ENCODE measurements at places on chromosomes 7 and 10.

DNA sequence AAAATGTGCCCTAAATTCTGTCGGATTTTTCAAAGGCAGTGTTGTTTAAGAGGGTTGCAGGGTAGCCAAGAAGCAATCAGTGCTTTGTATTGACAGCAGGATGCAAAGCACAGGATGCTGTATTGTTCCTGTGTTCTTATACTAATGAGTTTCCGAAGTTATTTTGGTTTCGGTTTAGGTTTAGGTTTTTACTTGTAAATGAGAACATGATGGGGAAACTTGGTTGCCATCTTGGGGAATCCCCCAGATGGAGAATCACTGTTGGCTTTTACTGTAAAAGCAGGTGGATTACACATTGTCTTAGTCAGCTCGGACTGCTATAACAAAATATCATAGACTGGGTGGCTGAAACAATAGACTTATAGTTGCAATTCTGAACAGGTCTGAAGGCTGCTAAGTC is 72.1 kb downstream of the INHBA start:
- DNase-seq, result no peak

- DNase-seq, result no peak
Observed at GRCh38 chr7:68014031-68014736, 1017.6 kb downstream of the TYW1 start.

GRCh38 chr7:130350945-130351790 is 6.6 kb downstream of the CPA5 start:
- DNase-seq, result no peak

DNA sequence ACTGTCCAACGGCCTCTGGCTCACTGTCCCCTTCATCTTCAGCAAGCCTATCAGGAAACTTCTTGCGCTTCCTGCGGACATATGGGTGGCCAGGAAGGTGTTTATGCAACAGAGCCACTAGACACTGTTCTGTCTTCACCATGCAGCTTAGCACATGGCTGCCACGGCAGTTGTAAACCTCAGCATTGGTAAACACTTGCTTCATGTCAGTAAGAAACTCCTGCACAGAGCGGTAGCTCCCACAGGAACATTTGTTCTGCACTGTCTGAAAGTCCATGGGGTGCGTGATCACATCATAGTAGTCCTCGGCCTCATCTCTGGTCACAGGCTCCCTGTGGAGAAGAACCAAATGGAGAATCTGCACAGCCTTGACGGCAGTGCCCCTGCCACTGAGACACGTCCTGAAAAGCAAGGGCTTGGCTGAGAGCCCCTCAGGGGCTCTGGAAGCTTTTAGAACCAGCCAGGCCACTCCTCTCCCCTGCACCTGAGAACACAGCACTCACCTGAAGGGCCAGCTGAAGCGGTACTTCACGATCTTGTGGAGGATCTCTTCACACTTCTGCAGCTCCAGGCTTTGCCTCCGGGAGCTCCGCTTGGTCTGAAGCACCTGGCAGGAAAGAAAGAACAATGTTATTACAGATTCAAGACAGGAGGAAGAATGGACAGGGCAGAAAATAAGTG is 8.8 kb downstream of the FZD9 start:
- DNase-seq, result no peak

DNA sequence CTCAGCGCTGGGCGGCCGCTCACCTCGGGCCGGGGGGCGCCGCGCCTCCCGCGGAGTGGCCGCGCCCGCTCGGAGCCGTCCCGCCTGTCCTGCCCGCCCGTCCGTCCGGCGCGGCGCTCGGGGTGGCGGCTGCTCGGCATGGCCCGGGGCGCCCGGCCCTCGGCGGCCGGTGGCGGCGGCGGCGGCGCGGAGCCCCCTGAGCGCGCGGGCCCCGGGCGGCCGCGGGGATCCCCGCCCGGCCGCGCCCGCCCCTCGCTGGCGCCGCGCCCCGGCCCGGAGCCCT is 338 bp downstream of the SDK1 start:
- no peak for DNase-seq

GRCh38 chr7:74299401-74299800 is 10.2 kb downstream of the CLIP2 start:
- no peak for DNase-seq

- DNase-seq, result no peak
Observed at GRCh38 chr10:84837877-84838276, 509.5 kb downstream of the CCSER2 start.

DNA sequence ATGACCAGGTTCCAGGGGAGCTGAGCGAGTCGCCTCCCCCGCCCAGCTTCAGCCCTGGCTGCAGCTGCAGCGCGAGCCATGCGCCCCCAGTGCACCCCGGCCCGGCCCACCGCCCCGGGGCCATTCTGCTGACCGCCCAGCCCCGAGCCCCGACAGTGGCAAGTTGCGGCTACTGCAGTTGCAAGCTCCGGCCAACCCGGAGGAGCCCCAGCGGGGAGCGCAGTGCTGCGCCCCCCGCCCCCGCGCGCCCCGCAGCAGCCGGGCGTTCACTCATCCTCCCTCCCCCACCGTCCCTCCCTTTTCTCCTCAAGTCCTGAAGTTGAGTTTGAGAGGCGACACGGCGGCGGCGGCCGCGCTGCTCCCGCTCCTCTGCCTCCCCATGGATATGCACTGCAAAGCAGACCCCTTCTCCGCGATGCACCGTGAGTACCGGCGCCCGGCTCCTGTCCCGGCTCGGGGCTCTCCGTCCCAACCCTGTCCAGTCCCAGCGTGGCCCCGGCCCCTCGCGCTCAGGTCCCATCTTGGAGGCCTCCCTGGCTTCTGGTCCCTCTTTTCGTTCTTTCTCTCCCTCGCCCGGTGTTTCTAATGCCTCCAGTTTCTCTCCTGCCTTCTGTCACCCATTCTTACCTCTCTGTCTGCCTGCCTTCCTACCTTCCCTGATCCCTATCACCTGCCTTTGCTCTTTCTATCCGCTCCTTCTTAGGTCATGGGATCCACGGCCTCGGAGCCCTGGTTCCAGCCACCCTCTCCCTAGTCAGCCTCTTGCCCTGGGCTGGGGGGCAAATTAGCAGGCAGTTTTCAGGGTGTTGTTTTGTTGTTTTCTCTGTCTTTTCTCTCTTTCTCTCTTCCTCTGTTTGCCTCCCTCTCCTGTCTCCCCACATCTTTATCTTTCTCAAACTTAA is 751 bp downstream of the PAX2 start:
- no peak for DNase-seq

DNA sequence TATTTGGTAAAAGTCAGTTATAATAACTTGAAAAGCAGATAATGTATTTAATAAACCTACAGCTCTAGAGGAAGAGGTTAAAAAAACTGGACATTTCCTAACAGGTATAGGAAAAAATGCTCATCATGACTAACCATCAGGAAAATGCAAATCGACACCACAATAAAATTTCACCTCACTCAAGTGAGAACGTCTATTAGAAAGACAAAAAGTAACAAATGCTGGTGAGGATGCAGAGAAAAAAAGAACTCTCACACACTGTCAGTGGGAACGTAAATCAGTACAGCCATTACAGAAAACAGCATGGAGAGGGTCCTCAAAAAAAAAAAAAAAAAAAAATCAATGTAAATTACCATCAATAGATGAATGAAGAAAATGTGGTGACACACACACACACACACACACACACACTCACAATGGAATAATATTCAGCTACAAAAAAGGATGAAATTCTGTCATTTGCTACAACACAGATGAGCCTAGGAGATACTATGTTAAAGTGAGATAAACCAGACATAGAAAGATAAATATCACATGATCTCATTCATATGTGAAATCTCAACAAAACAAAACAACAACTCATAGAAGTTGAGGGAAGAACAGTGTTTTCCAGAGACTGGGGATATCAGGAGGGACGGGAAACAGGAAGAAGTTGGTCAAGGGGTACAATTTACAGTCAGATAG is 20.1 kb downstream of the EPC1 start:
- no peak for DNase-seq

GRCh38 chr10:21529032-21529910 is 3.8 kb upstream of the SKIDA1 start:
- no peak for DNase-seq

GRCh38 chr7:84069999-84070500 is 124.5 kb downstream of the SEMA3A start:
- no peak for DNase-seq

- DNase-seq, result no peak
Observed at GRCh38 chr7:67470256-67470751, 473.7 kb downstream of the TYW1 start.

GRCh38 chr10:132517951-132518521 is 19.6 kb upstream of the INPP5A start:
- no peak for DNase-seq

DNA sequence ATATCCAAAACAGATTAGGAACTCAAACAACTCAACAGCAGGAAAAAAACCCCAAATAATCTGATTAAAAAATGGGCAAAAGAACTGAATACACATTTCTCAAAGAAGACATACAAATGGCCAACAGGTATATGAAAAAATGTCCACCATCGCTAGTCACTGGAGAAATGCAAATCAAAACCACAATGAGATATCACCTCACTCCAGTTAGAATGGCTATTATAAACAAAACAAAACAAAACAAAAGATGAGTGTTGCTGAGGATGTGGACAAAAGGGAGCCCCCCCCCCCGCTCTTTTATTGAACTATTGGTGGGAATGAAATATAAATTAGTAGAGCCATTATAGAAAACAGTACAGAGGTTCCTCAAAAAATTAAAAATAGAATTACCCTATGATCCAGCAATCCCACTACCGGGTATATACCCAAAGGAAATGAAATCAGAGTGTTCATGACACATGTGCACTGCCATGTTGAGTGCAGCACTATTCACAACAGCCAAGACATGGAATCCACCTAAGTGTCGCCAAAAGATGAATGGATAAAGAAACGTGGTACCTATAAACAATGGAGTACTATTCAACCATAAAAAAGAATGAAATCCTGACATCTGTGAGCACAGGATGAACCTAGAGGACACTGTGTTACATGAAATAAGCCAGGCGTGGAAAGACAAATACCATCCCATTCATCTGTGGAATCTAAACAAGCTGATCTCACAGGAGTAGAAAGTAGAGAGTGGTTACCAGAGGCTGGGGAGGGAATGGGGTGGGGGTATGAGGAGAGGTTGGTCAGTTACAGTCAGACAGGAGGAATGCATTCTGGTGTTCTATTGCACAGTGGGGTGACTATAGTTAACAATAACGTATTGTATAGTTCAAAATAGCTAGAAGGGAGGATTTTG is 78.1 kb upstream of the RHEB start:
- DNase-seq, result no peak

DNA sequence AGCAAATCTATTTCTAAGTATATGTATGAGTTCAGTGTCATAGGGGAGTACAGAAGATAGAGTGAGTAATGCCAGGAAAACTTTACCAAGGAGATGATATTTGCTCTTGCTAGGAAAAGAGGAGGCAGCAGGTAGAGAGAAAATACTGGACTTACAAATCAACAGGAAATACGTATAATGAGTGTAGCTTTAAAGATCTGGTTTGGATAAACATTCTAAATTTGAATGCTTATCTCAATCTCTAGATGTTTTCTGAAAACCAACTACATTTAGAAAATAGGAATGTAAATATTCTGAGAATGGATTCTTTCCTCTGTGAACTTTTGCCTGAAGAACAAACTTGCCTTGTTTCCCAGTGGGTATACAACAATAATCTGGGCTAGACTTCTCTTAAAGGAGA is 46.9 kb upstream of the GNAI1 start:
- DNase-seq, result no peak

DNA sequence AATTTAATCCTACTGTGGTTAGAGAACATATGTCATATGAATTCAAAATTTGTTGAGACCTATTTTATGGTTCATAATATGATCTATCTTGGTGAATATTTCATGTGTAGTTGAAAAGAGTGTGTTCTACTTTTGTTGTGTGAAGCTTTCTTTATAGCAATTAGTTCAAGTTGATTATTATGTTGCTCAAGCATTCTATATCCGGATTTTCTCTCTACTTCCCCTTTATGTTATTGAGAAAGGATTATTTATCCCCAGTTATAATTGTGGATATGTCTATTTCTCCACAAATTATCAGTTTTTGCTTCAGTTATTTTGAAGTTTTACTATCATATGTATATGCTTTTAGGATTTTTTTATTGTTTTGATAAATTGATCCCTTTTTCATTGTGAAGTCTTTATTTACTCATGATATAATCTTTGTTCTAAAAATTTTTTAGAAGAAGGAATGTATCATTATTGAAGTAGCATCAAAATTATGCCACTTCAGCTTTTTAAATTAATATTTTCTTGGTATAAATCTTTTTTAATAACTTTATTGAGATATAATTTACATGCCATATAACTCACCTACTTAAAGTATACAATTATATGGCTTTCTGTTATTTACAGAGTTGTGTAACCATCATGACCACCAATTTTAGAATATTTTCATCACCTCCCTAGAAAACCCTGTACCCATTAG is 12.0 kb upstream of the MEST start:
- DNase-seq, result no peak

- no peak for DNase-seq
Observed at GRCh38 chr7:78080811-78081210, 282.2 kb downstream of the PHTF2 start.

DNA sequence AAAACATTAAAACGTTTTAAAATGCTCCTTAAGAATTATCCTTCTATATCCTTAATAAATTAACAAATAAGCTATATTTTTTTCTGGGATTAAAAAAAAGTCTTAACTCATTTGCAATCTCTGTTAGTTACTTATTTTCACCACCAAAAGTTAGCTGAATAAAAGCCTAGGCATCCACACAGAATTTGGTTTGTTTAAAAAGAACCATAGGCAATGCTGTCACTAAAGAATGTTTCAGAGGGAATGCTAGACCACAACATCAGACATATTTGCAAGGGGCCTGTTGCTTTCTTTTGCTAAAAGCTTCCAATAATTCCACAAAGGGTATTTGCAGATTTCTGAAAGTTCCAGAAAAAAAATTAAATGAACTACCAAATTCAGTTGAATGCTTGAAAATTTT is 244.2 kb downstream of the POU6F2 start:
- DNase-seq, result no peak

DNA sequence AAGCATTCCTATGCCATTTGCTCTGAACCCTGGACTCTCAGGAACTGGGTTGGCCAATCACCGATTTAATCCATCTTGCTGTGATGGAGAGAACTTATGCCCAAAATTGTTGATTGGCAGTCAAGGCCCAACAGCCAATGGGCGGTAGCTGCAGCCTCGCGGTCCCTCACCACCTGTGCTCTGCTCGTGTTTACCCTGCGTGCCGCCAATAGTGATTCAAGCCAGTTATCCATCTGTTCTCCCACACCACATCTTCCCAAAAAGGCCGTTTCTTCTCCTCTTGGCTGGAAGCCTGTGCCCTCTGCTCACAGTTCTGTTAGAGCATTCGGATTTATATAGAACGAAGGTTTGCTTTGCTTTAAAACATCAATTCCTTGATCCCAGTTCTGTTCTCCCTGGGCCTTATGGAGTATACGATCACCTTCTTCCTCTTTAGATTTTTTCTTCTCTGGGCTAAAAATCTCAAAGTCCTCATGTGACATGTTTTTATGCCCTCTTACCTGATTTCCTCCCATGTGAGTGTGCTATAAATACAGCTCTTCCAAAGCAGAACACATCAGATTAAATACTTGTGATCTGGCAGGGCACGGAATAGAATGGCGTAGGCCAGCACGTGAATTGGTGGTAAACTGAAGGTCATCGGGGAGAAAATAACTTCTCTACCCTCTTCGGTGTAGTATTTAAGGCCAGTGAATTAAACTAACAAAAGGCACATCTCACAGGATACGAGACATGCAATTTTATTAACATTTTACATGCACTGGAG is 212.8 kb downstream of the NSUN6 start:
- DNase-seq, result no peak
